Dermis blood vessel endothelial cell (primary cell): ENCODE measurements at places on chromosomes 12 and 14. TPM values are rescaled to one million over a fixed set of nuclear protein-coding genes. Genes with fewer than 3 reads are reported as not detected.

Gene CLEC6A
- total RNA-seq, result not detected in 2 replicates

Gene FAM177A1
- 43.1 and 48.8 TPM in 2 replicates for total RNA-seq

Gene ISM2
- 0.14 and 0.17 TPM in 2 replicates for total RNA-seq

Gene CLMN
- 0.68 and 1.5 TPM in 2 replicates for total RNA-seq

Gene SERPINA10
- not detected in 2 replicates for total RNA-seq

Gene NEUROD4
- total RNA-seq, result not detected in 2 replicates

Gene COX8C
- 0.23 TPM in 1 of 2 replicates, not detected in the other for total RNA-seq

Gene PAPLN
- 30.6 and 60.1 TPM in 2 replicates for total RNA-seq

Gene ANO2
- total RNA-seq, result 41.2 and 82.9 TPM in 2 replicates

Gene STAB2
- total RNA-seq, result 3.7 and 4.6 TPM in 2 replicates

Gene LTB4R2
- 5.9 and 9.7 TPM in 2 replicates for total RNA-seq

Gene DAO
- under 0.01 TPM in 1 of 2 replicates, not detected in the other for total RNA-seq

Gene CACNA1C
- 0.14 and 1.5 TPM in 2 replicates for total RNA-seq

Gene RHOJ
- total RNA-seq, result 76.3 and 115 TPM in 2 replicates

Gene MYF5
- not detected in 2 replicates for total RNA-seq

Gene CLEC1A
- 16.2 and 26.2 TPM in 2 replicates for total RNA-seq

Gene POTEG
- not detected in 2 replicates for total RNA-seq

Gene MEG3
- 0.65 and 2.2 TPM in 2 replicates for total RNA-seq
